Eye (tissue), 1 donor: ENCODE measurements at places on chromosomes 6 and 20.

DNA sequence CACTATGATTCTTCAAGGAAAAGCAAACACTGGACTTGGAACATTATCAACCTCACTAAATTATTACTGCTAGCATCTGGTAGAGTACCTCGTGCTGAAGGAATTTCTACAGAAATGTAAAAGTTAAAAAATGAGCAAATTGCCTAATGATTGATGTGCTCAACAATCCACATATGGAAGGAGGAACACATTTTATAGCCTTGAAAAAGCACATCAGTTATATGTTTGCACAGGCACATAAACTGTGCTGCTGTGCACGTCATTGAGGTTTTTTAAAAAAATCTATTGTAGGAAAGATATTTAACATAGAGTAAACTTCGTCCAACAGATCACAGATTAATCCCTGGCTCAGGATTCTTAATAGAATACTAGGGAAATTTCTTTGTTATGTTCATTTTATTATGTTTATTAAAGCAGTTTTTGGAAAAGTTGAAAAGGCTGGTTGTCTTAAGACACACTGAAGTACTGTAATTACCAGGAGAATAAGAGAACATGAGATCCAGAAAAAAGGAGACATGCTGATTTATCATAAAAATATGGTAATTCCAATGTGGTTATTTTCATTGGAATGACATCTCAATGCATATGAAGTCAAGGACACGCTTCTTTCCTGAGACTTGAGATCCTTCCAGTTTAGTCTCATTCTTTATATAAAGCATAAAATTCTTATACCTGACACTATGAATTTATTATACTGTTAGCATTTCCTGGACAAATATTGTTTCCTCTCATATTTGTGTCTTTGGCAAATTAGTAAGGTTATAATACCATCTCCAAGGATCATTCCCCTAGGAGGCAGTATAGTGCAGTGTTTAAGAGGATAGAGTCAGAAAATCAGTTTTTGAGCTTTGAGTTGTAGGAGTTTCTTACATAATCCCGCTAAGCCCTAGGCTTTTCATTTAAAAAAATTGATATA is 511.1 kb downstream of the TENT5A start:
- no peak for DNase-seq

DNA sequence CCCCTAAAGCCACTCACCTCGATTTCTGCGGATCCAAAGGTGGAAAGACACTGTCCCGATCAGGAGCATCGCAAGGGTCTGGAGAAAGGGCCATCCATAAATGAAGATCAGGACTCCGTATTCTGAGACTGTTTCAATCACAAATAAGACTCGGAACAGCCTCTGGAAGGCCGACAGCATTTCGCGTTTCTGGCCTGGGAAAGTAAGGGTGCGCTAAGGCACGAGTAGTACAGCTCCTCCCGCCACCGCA is 44.6 kb downstream of the DPPA5 start:
- DNase-seq: no peak

- no peak for DNase-seq
Observed at GRCh38 chr6:19137505-19137904, 699.7 kb upstream of the ID4 start.

GRCh38 chr6:26571592-26572296 is 25.0 kb upstream of the ABT1 start:
- DNase-seq: peak; percentile 94

GRCh38 chr6:128659276-128659675 is 138.9 kb upstream of the PTPRK start:
- no peak for DNase-seq

DNA sequence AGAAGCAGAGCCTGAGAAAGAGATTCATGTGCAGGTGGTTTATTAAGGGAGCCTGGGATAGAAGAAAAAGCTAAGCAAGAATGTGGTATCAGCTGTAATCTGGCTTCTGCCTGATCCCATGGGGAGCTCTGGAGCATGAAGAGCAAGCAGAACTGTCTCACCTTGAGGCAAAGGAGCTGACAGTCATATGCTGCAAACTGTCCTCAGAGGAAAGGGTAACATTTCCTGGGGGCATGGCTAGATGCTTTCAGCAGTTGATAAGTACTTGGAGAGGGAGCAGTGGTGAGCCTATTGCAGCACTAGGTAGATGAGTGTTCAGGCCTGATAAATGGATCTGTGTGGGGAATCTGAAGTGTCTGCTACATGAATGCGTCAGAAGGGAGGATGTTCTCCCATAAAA is 621.5 kb upstream of the BTBD3 start:
- no peak for DNase-seq

- DNase-seq: no peak
Observed at GRCh38 chr20:63627751-63628245, 897 bp upstream of the GMEB2 start.

DNA sequence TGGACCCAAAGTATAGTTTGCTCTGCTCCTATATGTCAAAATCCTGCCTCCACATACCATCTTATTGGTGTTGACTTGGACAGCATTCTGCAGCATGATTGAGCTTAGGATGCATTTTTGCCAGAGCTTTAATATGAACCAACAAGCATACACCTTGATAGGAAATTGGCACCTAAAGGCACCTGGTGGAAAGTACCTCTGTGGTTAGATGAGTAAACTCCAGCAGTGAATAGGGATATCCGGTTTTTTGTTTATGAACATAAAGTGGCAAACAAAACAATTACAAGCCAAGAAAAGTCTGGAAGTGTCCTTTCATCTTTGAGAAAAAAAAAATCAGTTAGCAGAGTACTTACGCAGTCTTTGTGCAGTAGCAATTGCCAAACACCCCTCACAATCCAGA is 6.2 kb upstream of the CYP24A1 start:
- DNase-seq: no peak

GRCh38 chr20:45832619-45833018 is 980 bp upstream of the SNX21 start:
- no peak for DNase-seq

DNA sequence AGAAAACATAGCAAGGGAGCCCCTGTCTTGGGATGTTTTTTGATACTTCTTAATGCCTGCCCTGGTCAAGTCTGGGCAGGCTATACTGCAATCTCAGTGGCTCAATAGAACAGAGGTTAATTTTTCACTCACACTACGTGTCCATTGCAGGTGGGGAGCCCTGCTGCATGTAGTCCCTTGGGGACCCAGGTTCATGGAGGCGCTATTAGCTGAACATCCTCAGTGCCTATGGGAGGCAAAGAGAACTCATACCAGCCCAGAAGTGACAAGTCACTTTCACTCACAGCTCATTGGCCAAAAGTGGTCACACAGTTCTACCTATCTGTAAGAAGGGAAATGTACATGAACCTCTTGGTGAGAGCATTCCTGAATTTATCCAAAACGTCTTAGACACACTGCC is 23.2 kb downstream of the CGA start:
- no peak for DNase-seq

GRCh38 chr20:4871486-4871885 is 129.8 kb downstream of the SLC23A2 start:
- no peak for DNase-seq
